ENCODE measurements at places on chromosomes 7 and 10.

GRCh38 chr7:3274131-3274530, 26.9 kb upstream of the SDK1 start:
- DNase-seq, result no peak

- no peak for DNase-seq
Measured at GRCh38 chr10:70966646-70967553, 78.5 kb upstream of the PCBD1 start.

- DNase-seq, result no peak
Measured at GRCh38 chr7:42639930-42640329, 271.9 kb downstream of the C7orf25 start.

DNA sequence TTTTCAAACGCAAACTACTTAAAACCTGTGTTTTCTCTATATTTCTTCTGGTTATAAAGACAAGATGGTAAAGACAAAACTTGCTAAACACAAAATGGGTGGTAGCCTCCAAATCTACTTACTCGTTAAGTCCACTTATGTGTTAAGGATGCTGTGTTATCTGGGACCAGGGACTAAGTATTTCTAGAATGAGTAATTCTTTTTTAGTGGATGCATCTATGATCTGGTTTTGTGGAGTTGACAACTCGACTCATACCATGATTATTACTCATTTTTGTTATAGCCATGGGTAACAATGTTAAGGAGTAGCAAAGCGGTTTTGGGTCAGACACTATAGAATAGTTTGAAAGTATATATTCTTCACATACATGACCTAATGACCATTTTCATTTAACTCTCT, 239.5 kb upstream of the FOXP2 start:
- DNase-seq, result no peak

- no peak for DNase-seq
Measured at GRCh38 chr10:44895280-44895679, 15.9 kb upstream of the TMEM72 start.
